ENCODE measurements at places on chromosomes 1 and 21.

- no peak for DNase-seq
Measured at GRCh38 chr21:44325386-44326271, 13.6 kb downstream of the CFAP410 start.

GRCh38 chr1:240099329-240099728, 7.6 kb downstream of the FMN2 start:
- no peak for DNase-seq

GRCh38 chr1:167472752-167473521, 45.4 kb downstream of the CD247 start:
- no peak for DNase-seq

DNA sequence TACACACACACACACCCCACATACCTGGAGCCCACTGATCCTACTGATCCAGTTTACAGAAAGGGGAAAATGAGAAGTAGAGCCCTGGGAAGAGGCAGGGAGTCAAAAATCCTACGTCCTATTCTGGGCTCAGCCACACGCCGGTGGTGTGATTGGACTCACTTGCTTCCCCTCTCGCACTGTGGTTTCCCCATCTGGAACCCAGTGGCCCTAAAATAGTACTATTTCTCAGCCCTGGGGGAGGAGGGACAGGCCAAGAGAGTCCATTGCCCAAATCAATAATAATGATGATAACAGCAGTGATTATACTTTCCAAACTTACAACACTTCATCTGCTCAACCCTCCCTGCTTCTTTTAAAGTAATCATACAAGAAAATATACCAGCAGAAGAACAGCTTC, 2.9 kb upstream of the PIGR start:
- DNase-seq: no peak

DNA sequence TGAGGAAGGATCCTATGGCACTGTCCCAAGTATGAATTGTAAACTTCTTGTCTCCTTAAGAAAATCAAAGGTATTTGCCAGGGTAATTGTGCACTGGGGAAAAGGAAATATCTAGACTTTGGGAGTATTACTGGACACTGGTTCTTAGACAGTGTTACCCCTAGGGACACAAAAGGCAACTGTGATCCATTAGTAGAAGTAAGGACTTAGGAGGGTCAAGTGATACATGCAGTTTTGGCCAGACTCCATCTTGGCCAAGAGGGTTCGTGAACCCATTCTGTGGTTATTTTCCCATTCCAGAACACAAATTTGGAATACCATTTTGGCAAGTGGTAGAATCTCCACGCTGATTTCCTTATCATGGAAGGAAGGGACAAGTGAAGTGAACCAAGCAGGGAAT, 98.1 kb downstream of the TM2D1 start:
- DNase-seq: no peak

DNA sequence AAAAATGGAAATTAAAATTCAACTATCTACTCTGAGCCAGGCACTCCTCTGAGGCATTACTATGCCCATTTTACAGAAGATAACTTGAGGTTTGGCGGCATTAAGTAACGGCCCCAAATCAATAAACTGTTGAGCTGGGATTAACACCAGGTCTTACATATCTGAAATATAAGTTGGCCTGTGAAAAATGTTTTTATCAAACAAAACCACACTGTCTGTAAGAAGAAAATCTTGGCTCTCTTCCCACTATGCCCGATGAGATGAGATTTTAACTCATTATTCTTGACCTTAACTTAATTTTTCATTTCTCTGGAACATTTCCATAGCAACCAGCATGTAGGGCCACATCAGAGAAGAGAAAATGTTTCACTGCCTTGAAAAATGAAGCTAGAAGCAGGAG, 21.8 kb downstream of the RC3H1 start:
- no peak for DNase-seq

GRCh38 chr1:188782220-188782841, 1695.3 kb downstream of the BRINP3 start:
- peak; percentile 36 for DNase-seq

DNA sequence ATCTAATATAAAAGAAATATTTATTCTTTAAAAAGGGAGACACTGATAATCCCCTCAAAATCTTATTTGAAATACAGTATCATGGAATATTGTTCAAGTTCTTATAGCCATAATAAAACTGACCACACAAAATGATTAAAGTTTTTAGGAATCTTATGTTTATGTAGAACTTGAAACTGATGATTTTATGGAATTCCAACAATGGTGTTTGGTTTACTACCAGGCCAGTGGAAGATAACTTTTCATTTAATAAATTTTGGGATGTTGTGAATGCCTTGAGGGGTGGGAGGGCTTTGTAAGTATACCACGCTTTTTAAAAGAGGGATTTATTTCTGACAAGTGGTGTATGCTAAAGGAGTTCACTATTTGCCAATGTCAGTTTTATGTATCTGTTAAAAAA, 87.7 kb downstream of the RAB3GAP2 start:
- DNase-seq: no peak

GRCh38 chr1:233993651-233994050, 89.2 kb downstream of the SLC35F3 start:
- DNase-seq: peak; percentile 84

DNA sequence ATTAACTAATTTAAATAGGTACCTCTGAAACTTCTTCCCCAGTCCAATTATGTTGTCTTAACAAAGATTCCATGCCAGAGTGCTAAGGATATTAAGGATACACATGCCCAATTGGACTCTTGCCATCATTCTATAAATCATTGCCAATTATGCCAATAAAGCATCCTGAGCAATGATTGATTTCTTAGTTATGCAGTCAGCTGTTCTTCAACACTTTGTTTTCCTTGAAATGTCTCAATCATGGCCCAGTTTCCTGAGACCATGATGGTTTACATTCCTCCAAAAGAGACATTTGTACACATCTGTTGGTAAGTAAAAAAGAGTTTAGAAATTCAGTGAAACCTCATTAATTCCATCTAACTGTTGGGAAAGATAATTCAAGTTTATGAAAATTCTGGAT, 180.4 kb upstream of the PKN2 start:
- DNase-seq: no peak

DNA sequence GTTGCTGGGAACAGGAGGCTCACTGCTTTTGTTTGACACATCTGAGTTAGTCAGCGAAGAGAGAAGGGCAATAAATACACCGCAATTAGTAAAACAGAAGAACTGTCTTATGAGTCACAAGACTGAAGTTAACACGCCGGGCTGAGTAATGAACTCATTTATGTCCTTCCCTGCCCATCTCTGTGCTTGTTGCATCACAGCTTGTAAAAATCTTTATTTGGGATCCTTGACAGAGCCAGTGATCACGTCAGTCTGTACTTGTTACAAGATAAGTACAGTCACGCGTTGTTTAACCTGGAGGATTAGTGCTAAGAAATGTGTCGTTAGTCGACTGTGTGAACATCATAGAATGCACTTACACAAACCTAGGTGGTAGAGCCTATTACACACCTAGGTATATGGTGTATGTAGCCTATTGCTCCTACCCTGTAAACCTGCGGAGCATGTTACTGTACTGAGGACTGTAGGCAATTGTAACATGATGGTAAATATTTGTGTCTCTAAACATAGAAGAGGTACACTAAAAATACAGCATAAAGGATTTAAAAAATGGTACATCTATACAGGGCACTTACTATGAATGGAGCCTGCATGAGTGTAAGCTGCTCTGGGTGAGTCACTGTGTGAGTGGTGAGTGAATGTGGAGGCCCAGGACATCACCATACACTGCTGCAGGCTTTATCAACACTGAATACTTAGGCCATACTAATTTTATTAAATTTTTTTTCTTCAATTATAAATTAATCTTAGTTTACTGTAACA, 272.2 kb downstream of the TNR start:
- no peak for DNase-seq

DNA sequence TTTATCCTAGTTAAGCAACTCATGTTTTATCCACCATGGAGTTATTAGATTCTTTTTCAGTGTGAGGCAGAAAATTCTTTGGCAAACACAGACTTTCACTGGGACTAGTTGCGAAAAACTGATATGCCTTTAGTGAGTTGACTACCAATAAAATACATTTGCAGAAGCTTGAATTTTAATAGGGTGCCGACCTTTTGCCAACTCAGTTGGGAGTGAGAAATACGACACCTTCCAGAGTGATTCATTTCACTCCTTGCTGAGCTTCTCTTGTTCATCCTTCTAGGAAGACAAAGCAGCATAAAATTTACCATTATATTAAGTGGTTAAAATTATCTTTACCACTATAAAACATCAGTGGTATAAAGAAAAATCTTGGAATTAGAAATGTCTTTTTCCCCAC, 1.2 kb upstream of the KRTAP23-1 start:
- DNase-seq: no peak

DNA sequence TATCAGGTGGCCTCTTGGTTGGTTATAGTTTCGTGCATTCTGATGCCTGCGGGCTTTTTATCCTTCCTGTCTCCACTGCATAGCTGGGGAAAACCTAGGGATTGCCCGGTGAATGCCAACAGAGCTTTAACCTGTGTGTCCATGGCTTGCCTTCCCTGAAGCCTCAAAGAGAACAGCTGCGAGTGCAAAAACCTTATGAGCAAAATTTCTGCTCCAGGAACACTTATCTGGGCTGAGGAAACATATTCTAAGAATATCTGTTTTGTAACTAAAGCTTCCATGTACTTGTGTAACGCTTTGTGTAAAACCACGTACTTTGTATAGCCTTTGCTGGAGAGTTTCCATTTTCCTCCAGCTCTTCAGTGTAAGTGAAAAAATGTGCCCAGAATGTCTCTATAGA, 7.2 kb downstream of the CNST start:
- no peak for DNase-seq

Data from RCC 7860 (cell line).